ENCODE measurements at places on chromosomes 7 and 10. TPM values are rescaled to one million over a fixed set of nuclear protein-coding genes. Genes with fewer than 3 reads are reported as not detected.

Gene NUTM2D
- 1.0 TPM for total RNA-seq

Gene AKAP9
- total RNA-seq: 12.2 TPM

- DNase-seq: no peak
Measured at GRCh38 chr10:37789590-37789989, 67.8 kb downstream of the ZNF248 start.

DNA sequence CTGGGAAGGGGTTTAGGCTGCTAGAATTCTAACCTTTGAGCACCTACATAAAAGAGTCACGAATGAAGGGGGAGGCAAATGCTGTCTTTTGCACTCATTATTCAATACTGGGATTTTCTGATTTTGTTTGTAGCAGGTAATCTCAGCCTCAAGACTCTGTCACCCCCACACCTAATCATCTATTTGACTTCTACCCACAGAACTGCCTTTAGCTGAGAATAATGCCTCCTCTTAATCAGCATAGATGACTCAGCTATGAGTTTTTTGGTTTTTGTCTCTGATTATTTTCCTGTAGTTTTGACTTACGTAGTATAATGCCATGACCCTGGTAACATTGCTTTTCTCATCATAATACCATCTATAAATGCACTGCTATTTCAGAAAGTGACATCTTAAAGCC is 42.7 kb upstream of the CACNB2 start:
- DNase-seq: no peak

Gene GRID2IP
- total RNA-seq: not detected

Gene SMIM30
- 51.9 TPM for total RNA-seq
